ENCODE measurements at places on chromosomes 4 and X.
A peak's percentile ranks its signal among the peaks of the same experiment; 100 is the strongest.

DNA sequence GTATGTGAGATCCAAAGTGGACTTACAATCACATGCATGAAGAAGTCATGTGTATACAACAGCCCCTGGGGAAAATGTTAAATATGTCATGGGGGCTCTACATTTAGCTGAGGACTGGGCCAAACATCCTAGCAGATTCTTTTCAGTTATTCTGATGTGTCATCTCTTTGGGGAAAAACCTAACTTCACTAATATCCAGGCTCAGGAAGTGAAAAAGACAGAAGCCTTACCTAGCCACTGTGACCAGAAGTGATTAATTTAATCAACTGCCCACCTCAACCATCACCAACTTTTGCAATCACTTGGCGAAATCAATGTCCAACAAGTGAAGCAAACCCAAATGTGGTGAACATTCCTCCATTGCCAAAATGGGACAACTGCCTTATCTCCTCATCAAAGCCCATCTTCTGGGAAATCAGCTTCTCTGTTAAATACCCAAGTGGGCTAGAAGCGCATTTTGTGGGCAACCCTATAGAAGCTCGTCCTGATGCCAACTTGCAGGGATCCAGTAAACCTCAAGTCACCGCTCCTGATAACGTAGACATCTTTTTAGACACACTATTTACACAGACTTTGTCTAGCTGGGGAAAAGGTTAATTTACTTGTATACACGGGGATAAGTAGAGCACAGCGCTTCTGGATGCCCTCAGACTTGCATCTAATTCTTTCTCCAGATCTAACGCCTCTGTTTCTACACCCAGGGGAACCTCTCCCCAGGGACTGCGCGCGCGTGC lies 1.4 kb upstream of the HHIP start:
- DNase-seq, result no peak

GRCh38 chr4:113289766-113290165 lies 240.3 kb downstream of the ANK2 start:
- DNase-seq, result no peak

DNA sequence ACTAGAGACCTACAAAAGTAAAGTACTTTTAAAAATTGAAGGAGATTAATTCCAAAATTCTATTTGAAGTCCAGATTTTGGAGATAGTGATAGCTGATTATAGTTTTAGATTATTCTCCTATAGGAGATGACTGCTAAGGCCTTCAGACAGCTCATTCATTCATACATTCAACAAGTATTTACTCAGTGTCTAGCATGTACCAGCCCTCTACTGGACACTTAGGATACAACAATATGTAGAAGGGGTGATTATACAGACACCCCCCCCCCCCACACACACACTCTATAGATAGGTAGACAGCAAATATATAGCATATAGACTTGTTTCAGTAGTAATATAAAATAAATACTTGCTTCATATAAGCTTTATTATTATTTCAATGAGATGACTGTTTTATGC lies 60.4 kb upstream of the TAF9B start:
- DNase-seq, result peak; percentile 4

- DNase-seq, result peak; percentile 19
Measured at GRCh38 chr4:99438405-99438780, 3.3 kb upstream of the ADH7 start.

GRCh38 chr4:147136310-147136709 lies 190.6 kb upstream of the TTC29 start:
- DNase-seq, result no peak

GRCh38 chr4:73620115-73620792 lies at the start of gene RASSF6:
TSS of gene RASSF6 (minus strand) at chr4:73620436. CDS start at chr4:73611795, 8,641 bp downstream.
- DNase-seq, result no peak

GRCh38 chr4:87232216-87232615 lies 11.8 kb upstream of the KLHL8 start:
- no peak for DNase-seq

DNA sequence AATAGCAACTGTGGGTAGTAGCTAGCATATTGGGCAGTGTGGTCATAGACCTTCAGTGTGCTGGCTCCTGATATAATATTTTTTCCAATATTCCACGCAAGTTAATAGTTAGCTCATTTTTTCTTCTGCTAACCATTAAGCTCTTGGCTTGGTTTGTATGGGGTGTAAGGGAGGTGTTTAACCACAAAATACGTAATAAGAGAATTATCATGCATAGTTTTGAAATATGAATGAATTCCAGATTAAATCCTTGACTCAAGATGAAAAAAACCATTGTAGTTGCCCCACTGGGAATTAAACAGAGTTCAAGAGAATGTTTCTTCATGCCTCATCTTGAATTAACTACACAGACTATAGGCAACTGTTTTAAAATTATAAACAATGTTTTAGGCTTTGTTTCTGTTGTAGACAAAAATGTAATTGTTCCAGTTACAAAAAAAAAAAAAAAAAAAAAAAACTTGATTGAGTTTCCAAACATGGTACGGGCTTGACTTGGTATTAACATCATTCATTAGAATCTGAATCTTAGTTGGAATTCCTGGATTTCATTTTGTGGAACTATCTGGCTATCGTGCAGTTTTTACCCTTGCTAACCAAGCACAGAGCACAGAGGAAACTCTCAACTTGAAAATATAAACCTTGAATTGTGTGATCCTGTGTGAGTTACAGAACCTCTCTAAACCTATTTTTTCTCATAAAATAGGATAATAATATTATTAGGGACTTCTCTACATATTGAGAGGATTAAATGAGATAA lies 28.4 kb downstream of the CXCL1 start:
- DNase-seq, result no peak

DNA sequence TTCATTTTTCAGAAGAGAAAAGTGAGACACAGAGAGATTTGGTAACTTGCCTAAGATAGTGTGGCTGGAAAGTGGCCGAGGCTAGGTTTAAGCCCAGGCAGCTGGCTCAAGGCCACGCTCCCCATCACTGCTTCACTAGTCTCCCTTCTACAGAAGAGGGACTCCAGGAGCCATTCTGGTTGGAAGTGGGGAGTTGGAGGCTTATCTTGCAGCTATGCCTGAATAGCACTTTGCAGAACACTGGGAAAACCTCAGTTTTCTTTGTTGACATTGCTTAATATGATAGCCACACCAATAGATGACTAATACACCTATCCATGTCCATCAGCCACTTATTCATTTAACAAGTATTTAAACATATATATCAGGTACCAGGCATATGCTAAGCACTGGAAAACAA lies 18.5 kb downstream of the LRRC66 start:
- DNase-seq, result no peak

DNA sequence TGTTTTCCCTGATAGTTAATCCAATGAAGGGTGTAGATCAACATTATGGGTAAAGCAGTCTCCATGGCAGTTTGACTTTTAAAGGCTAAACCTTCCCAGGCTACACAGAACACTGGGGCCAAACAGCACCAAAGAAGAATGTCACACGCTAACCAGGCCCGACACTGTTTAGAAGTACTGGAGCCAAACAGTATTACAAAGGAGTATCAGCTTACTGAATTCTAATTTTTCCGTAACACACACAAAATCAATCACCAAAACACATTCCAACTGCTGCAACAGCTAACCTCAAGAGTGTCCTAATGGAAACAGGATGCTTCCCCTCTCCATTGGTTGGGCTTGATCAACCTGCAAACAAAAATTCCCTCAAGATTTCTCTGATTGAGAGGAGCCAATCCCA lies 783.5 kb downstream of the PCDH18 start:
- no peak for DNase-seq

- no peak for DNase-seq
Measured at GRCh38 chr4:144589512-144589911, 56.4 kb upstream of the HHIP start.

DNA sequence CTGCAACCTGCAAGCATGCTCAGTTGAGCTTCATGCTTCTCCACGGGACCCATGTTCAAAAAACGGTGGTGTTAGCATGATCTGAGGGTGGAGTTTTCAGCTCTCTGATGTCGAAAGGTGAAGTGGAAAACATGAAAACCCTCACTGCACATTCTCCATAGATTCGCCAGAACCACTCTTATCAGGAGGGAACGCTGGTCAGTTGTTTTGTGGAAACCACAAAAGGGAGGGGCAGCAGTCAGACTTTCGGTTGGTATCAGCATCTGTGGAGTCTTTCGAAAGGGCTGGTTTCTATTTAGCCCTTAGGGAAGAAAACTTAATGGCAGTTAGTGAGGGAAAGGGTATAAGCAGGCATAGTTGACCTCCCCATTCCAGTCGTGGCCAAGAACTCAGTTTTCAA lies 12.6 kb downstream of the PPA2 start:
- no peak for DNase-seq

Data from HFF-Myc (cell line).